ENCODE measurements at places on chromosomes 2 and 18. TPM values are rescaled to one million over a fixed set of nuclear protein-coding genes. Genes with fewer than 3 reads are reported as not detected.
A peak's percentile ranks its signal among the peaks of the same experiment; 100 is the strongest.

DNA sequence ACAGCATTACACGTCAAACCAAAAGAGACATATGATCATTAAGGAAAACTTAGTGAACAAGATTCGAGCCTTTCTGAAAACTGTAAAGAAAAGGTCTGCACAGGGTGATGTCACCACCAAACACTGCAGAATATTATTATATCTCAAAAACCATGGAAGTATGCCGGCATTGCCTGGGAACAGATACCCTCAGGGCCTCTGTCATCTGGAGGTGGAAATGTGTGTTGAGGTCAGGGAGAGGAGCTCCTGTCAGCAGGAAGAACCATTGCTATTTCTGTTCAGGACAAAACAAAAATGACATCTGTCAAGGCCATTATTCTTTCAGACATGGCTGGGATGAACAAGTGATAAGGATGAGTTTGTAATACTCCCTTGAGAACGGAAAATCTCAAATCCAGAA, 365.9 kb upstream of the TRIB2 start:
- H3K27ac ChIP-seq, result no peak overlapping the region
- no peaks in the 10 kb centered on the region for H3K27me3 ChIP-seq
- no peak for DNase-seq

- DNase-seq, result no peak
- H3K27me3 ChIP-seq, result peaks cover 19% of the 10 kb centered on the region
- peak overlapping the region; percentile 33 for H3K27ac ChIP-seq
- no peaks in the 10 kb centered on the region for H3K36me3 ChIP-seq
- H3K4me3 ChIP-seq, result peak overlapping the region; percentile 53
Measured at GRCh38 chr2:25042321-25043240, 705 bp downstream of the EFR3B start.

DNA sequence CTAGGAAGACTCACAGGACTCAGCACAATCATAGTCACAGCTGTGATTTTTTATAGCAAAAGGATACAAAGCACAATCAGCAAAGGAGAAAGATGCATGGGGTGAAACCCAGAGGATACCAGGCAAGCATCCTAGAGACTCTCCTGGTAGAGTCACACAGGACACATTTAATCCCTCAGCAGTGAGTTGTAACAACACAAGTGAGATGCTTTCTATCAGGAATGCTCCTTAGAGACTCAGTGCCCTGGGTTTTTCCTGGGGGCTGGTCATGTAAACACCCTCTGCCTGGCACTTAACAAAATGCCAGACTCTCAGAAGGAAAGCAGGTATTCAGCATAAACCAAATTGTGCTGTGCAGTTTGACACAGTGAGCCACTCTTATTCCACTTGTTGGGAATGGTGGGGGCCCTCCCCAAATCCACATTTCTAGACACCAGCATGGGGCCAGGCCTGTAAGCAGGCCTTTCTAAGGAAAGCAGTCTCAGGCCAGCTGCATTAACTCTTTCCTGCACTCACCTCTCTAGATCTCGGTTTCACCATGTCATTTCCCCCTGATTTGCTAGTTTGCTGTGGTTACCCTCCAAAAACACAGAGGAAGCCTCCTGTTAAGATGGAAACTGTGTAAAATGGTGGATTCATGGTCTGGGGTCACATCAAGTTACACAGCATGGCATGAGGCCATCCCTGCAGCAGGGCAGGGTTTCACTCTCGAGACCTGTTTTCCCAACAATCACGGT, 16.9 kb upstream of the RNU4ATAC start:
- no peak for DNase-seq
- H3K36me3 ChIP-seq, result peaks cover 39% of the 10 kb centered on the region
- no peaks in the 10 kb centered on the region for H3K4me1 ChIP-seq
- H3K27me3 ChIP-seq, result no peaks in the 10 kb centered on the region
- no peak overlapping the region for H3K4me3 ChIP-seq

DNA sequence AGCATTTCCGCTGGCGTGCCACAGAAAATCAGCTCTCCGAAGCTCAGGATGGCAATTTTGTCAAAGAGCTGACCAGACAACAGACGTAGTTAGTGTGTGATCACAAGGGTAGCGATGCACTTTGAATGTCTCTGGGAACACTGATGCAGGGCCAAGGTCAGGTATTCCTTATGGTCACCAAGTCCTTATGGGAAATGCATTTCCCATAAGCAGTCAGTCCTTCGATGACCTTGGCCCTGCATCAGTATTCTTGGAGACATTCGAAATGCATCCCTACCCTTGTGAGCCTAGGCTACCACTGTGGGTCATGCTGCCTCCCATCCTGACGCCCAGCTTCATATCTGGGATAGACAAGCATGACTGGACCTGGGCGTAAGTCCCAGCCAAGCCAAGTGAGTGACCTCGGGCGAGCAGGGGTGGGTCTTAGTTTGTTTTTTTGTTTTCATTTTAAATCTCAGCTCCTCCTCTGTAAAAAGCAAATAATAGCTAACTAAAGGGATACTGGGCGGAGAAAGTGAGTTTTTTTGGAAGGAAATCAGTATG, 13.6 kb downstream of the ABCG5 start:
- DNase-seq, result no peak
- H3K27me3 ChIP-seq, result no peaks in the 10 kb centered on the region

DNA sequence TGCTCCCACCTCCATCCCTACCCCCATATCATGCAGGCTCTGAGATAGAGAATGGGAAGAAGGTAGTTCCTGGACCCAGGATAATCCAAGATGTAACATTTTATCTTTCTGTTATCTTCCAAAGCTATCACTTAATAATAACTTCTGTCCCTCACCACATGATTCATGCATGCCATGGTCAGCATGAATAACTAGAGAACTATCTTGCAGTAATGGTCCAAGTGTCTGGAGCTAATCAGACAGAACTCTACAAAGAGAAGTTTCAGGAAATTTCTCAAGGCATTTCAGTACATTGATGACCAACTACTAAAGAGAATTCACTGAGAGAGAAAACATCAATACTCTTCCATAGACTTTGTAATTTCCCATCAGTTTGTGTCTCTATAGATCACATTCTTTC, 1469.7 kb upstream of the PIK3C3 start:
- H3K4me3 ChIP-seq, result no peak overlapping the region
- no peak for DNase-seq
- H3K4me1 ChIP-seq, result no peaks in the 10 kb centered on the region
- H3K36me3 ChIP-seq, result no peaks in the 10 kb centered on the region
- H3K27ac ChIP-seq, result no peak overlapping the region

- DNase-seq, result no peak
- H3K4me3 ChIP-seq, result no peak overlapping the region
- no peaks in the 10 kb centered on the region for H3K27me3 ChIP-seq
- H3K4me1 ChIP-seq, result no peaks in the 10 kb centered on the region
- no peak overlapping the region for H3K27ac ChIP-seq
Measured at GRCh38 chr2:190653231-190653630, 4.3 kb downstream of the NAB1 start.

DNA sequence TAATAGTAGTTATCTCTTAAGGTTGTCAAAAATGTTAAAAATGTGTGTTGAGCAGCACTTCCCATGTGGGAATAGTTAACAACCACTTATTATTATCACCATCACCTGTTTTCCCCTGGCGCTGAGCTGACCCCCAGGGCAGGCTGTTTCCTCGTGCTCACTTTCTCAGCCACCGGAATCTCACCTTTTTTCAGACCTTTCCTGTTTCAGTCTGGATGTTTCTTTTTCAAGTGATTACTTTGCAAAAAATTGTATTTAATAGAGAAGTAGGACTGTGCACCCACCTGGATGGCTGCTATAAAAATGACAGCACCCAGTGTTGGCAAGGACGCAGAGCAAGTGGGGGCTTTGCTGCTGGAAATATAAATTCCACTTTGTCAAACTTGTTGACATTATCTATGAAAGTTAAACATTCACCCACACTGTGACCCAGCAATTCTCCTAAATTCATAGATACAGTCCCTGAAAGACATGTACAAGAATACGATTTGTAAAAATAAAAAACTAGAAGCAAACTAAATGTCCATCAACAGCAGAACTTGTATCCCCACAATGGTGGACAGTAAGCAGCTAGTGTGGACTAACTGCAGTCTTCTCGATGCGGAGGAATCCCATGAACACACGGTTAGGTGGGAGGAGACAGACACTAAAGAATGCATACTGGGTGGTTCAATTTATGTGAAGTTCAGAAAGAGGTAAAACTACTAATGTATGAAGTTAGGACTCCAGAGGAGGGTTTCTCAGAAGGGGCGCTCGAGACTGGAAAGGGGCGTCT, 66.5 kb downstream of the SOWAHC start:
- H3K4me1 ChIP-seq, result peaks cover 36% of the 10 kb centered on the region
- peak overlapping the region; percentile 55 for H3K27ac ChIP-seq
- DNase-seq, result peak; percentile 77
- H3K36me3 ChIP-seq, result no peaks in the 10 kb centered on the region
- H3K4me3 ChIP-seq, result no peak overlapping the region
- no peaks in the 10 kb centered on the region for H3K27me3 ChIP-seq

- no peak overlapping the region for H3K4me3 ChIP-seq
- H3K4me1 ChIP-seq, result no peaks in the 10 kb centered on the region
- no peaks in the 10 kb centered on the region for H3K27me3 ChIP-seq
- H3K36me3 ChIP-seq, result no peaks in the 10 kb centered on the region
- H3K27ac ChIP-seq, result no peak overlapping the region
Measured at GRCh38 chr2:12227941-12228608, 481.6 kb downstream of the LPIN1 start.

DNA sequence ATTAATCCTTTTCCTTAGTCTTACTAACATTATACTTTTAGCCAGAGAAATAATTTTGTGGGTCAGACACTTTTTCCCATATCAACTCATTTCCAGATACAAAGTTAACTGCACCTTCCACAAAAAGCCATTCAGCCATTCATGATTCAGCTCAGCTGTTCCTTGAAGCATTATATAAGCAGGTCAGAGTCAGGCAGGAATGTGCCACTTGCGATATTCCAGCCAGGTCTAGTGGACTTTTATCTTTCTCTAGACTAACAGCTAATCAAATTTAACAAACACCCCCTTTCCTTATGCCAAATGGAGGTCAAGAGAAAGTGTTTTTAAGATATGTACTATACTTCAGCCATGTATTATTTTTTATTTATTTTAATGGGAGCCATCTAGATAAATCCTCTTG, 75.6 kb upstream of the EPB41L3 start:
- no peak for DNase-seq
- no peaks in the 10 kb centered on the region for H3K27me3 ChIP-seq
- no peak overlapping the region for H3K27ac ChIP-seq
- H3K4me1 ChIP-seq, result no peaks in the 10 kb centered on the region
- no peak overlapping the region for H3K4me3 ChIP-seq

DNA sequence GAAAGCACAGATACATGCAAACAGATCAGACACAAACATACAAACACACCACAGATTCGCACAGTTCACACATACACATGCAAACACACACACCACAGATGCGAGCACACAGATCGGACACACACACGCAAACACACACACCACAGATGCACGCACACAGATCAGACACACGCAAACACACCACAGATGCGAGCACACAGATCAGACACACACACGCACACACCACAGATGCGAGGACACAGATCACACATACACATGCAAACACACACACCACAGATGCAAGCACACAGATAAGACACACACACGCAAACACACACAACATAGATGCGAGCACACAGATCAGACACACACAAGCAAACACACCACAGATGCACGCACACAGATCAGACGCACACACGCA, 149.0 kb downstream of the PXDN start:
- no peak for DNase-seq
- no peaks in the 10 kb centered on the region for H3K36me3 ChIP-seq
- no peak overlapping the region for H3K27ac ChIP-seq

DNA sequence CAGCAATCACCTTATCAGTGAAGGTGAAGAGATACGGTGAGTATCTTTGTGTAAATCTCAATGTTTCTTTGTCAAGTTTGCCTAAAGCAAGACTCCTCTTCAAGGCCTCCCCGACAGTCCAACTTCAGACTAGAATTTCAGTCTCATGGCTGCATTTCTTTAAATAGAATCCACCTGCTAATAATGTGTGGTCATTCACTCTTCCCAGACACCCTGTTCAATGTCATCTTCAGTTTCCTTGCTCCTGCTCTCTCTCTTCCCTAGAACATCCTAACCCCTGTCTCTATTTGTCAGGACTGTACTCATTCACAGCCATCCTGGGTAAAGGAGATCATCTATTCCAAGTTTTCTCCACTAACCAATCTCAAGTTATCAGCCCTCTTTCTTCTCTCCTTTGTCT, 267.3 kb downstream of the EN1 start:
- H3K4me3 ChIP-seq, result no peak overlapping the region
- H3K4me1 ChIP-seq, result no peaks in the 10 kb centered on the region
- no peak overlapping the region for H3K27ac ChIP-seq
- H3K27me3 ChIP-seq, result peaks cover 3% of the 10 kb centered on the region
- H3K36me3 ChIP-seq, result no peaks in the 10 kb centered on the region

- no peaks in the 10 kb centered on the region for H3K27me3 ChIP-seq
- no peak for DNase-seq
- no peaks in the 10 kb centered on the region for H3K4me1 ChIP-seq
- no peak overlapping the region for H3K27ac ChIP-seq
- peaks cover 13% of the 10 kb centered on the region for H3K36me3 ChIP-seq
- H3K4me3 ChIP-seq, result no peak overlapping the region
Measured at GRCh38 chr18:46214435-46214834, 110.2 kb downstream of the HAUS1 start.

DNA sequence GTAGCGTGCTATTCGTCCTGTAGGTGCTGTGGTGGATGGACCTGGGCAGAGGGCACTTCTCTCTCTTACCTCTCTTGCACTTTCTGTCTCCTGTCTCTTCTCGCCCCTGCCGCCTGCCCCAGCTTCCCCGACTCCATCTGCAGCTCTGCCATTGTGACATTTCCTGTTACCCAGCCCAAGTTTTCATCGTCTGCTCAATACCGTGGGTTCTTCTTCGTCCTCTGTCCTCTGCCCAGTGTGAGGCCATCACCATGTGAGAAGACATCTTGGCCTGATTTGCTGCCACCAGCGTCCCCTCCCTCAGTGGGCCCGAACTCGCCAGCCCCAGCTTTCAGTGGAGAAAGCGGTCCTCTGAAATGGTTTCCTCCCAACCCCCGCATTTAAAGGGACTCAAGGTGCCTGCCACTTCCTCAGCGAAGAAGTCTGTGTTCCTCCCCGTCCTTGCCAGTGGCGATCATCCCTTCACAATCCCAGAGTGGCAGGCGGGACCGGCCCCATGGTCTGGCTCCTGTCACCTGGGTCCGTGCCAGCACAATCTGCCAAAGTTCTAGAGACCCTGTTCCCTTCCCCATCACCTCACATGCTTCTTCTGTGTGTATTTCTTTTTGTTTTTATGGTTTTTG, 18.0 kb downstream of the TGOLN2 start:
- H3K27me3 ChIP-seq, result no peaks in the 10 kb centered on the region
- H3K4me1 ChIP-seq, result peaks cover 30% of the 10 kb centered on the region
- no peak overlapping the region for H3K27ac ChIP-seq
- DNase-seq, result no peak

The L3MBTL4 gene
- 4.0 TPM for polyA plus RNA-seq

The NABP1 gene
- polyA plus RNA-seq, result 77.1 TPM

The GAREM2 gene
- 2.4 TPM for polyA plus RNA-seq

The OTOF gene
- 5.4 TPM for polyA plus RNA-seq

The C2orf92 gene
- 14.7 TPM for polyA plus RNA-seq

The AUP1 gene
- polyA plus RNA-seq, result 145 TPM

The CTAGE1 gene
- polyA plus RNA-seq, result 0.10 TPM

The SIX3 gene
- not detected for polyA plus RNA-seq
